Right kidney (tissue), 9 donors: ENCODE measurements at places on chromosomes 7 and 10.

- DNase-seq, result no peak
Observed at GRCh38 chr7:131999193-131999592, 442.8 kb upstream of the PODXL start.

GRCh38 chr10:42781893-42782445 lies 626 bp upstream of the BMS1 start:
- no peak for DNase-seq

DNA sequence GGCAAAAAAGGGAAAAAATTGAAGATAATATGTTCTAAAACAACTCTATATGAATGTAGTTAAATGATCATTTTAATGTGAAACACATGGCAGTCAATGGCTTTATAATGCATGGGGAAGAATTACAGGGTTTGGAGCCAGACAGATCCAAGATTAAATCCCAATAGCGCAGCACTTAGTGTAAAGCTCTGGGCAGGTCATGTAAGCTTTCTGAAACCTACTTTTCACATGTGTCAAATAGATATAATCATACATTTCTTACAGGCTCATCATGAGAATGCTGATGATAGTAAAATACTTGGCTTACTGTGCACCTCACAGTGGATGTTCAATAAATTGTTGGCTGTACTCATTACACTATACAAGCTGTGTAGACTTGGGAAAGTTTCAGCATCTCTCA lies 48.0 kb upstream of the ZNF365 start:
- DNase-seq, result no peak

DNA sequence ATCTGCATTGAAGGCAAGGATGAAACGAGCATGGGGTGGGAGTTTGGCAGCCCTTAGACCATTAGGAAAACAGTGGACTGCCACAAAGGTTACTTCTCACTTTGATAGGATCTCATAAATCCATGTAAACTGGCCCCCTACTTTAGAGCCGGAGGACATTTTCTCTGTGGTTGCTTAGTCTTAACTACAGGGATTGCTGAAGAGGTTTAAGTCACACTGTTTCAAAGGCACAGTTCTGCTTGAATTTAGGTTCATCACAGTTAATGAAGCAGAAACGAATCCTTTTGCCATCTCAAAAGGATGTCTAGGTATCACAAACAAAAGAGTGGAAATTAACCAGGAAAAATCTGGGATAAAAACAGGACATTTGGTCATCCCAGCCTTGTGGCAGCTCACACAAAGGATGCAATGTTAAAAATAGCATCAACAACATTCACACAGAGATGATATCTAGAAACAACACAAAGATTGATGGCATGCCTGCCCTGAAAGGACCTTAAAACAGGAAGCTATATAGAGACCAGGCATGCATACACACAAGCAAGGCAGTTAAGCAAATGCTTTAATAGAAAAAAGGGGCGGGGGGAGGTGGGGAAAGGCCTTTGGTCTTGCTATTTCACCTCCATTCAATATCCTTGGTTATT lies 74.0 kb downstream of the DOCK4 start:
- peak; percentile 26 for DNase-seq

GRCh38 chr7:47252675-47253074 lies 329.2 kb downstream of the TNS3 start:
- DNase-seq, result no peak

DNA sequence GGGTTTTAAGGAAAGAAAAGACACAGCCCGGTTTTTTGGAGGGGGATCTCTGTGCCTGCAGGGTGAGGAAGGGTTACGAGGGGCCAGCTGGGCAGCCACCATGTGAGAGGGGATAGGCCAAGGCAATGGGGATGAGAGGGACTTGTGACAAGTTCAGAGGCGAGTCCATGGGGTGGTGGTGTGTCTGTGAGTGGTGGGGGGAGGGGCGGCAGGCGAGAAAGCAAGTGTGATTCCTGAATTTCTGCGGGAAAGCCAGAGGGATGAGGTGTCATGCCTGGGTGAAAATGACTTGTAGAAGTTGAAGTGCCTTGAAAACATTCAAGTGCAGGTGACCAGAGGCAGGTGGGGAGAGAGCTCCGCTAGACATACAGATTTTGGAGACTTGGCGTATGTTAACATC lies 61.0 kb upstream of the RNF32 start:
- no peak for DNase-seq

- no peak for DNase-seq
Observed at GRCh38 chr7:12943781-12944180, 256.3 kb downstream of the ARL4A start.

DNA sequence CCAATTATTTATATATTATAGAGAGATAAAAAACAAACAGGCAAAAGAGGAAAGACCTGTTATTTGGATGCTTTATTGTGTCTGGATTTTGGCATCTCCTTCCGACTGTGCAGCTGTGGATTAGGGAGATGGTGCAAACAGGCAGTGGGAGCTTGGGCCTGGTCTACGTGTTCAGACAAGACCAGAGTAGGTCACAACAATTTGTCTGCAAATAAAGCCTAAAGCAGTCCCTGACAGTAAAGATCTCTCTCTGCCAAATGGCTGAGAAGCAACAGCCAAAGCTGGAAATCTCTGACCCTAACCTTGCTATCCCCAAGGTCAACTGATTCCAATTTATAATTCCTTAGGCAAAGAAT lies 82.0 kb downstream of the ABLIM1 start:
- no peak for DNase-seq

GRCh38 chr7:15326044-15326644 lies 235.7 kb downstream of the AGMO start:
- DNase-seq, result no peak

DNA sequence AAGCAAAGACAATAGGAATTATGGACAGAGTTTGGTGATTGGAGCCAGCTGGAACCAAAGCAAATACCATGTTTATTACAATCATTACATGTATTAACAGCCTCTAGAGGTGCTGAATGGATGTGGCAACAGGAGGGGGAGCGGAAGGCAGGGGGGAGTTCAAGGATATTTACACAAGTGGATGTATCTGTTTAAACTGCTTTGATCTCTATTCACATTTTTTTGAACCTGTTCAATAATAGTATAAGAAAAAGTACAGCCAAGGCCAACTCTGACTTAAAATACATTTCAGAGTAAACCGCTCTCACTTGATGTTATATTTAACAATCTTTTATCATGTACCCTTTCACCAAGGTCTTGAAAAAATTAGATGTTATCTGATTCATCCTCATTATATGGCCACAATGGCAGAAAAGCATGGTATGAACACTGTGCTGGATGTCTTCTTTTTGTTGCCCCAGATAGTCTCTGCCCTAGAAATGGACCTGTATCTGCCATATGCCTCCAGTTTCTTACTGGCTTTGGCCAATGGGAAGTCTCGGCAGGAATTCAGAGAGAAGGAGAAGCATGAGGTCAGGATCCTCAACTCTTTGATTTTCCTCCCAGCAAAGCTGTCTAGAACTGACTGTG lies 88.2 kb upstream of the FAM133B start:
- DNase-seq, result no peak

GRCh38 chr10:132204078-132204780 lies 17.5 kb downstream of the DPYSL4 start:
- DNase-seq, result no peak

DNA sequence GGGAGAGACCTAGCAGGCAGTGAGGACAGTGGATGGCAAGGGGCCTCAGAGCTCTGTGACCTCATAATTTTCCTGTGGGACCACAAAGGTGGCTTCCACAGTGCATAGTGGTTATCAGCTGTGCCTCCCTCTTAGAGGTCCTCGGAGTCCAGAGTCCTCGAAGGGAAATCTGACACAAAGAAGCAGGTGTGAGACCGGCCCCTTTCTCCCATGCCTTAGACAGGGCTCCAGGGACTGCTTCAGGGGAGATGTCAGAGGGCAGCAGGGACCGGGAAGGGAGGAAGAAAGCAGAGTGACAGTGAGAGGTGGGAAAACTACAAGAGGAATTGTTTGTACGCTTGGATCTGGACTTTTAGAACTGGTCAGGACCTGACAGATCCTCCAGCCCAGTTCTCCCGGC lies 66.3 kb downstream of the BAMBI start:
- no peak for DNase-seq

- DNase-seq, result no peak
Observed at GRCh38 chr10:80104066-80104926, 25.8 kb downstream of the TMEM254 start.

DNA sequence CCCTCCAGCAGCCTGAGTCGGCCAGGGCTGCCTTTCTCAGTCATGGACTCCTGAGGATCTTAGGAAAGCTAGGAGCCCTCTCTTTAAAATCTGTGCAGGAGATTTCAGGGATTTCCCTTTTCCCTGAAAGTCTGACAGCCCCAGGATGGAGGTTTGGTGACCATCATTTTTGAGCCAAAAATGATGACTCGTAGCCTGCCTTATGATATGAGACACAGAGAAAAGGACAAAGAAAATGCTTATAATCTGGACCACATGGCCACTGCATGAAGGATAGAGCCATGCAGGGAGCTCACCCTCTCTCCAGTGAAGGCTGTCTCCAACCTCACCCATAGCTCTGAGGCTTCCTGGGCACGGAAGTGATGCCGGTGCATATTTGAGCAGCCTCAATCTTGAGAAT lies 106.6 kb upstream of the CHST15 start:
- no peak for DNase-seq
